NCI-H82 (cell line): ENCODE measurements at places on chromosomes 7 and 10.

GRCh38 chr10:43229208-43230061, 37.4 kb downstream of the RASGEF1A start:
- DNase-seq = peak; percentile 24

DNA sequence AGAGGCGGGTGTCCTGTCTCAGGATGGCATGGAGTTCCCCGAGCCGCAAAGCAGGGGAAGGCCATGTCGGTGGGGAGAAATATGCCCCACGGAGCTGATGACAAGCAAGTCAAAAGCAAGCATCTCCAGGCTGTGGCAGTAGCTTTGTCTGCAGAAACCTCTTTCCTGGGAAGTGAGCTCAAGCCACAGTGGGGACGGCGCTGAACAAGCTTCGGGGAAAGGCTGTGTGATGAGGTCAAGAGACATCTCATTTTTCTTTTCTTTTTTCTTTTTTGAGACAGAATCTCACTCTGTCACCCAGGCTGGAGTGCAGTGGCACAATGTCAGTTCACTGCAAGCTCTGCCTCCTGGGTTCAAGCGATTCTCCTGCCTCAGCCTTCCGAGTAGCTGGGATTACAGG, 62.6 kb downstream of the ELFN1 start:
- no peak for DNase-seq

GRCh38 chr10:76086170-76086760, 654.8 kb downstream of the LRMDA start:
- no peak for DNase-seq

DNA sequence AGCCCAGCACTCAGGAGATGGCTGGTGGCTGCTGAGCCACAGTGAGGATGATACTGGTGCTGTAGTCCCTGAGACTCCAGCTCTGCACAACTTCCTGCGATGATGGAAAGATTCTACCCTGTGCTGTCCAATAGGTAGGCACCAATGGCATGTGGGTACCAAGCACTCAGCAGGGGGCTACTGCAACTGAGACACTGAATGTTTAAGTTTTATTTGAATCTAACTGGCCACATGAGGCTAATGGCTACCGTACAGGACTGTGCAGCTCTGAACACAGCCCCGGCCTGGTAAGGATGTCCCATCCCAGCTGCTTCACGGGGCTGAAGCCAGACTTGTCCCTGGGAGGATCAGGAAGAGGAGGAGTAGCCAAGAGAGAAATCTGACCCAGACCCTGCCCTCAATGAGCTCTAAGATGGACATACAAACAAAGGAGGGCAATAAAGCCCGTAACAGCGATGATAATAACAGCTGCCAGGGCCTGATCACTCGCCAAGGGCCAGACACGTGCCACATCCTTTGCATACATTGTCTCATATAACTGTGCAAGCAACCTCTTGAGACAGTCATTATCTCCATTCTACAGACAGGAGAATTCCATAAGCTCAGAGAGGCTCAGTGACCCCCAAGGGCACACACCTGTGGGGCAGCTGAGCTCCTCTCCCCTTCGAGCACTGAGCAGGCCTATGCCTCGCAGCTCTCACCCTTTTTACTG, 3.8 kb downstream of the GPRIN2 start:
- no peak for DNase-seq

GRCh38 chr7:96297876-96298275, 24.0 kb downstream of the SLC25A13 start:
- DNase-seq = no peak

DNA sequence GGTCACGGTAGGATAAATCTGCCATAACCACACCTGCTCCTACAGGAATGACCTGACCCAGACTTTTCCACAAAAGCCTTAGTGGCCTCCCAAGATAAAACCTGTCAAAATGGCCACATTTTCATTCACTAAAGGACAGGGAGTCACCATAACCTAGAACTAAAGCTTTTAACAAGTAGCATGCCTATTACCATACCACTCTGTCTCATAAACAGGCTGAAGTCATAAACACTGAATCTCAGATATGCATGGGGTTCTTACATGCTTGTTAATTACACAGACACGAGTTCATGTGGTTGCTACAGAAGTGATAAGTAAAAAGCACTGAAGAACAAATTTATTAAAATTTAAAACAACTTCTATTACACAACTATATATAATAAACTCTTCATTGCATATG, 56.0 kb downstream of the HIPK2 start:
- DNase-seq = no peak

DNA sequence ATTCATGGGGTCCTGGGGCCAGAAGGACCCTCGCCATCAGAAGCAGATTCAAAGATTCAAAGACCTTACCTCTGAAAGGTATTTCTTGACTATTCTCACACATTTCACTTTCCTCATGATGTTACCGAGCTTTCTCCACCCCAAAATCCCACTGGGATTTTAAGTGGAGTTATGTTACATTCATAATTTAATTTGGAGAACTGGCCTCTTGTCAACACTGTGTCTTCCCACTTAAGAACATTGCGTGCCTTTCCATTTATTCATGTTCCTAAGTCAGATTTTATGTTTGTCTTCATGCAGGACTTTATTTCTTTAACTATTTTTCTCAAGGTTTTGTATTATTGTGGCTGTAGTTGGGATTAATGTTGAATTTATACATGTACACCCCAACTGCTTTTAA, 123.5 kb upstream of the BMPER start:
- no peak for DNase-seq

DNA sequence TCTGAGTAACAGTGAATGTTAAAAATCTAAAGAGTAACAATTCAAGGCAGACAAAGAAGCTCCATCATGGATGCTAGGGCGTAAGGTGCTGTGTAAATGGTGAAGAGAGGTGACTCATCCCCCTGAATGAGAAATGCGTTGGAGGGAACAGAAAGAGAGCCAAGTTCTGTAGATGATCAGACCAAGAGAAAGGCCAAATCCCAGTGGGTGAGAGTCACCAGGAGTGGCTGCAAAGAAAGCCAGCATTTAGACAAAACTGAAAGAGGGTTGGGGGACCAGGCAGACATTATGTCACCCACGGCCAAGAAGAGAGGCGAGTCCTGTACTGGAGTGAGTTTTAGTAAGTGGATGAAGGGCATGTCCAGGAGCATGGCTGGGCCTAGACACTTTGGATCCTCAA, 153.1 kb downstream of the TRIL start:
- DNase-seq = no peak

DNA sequence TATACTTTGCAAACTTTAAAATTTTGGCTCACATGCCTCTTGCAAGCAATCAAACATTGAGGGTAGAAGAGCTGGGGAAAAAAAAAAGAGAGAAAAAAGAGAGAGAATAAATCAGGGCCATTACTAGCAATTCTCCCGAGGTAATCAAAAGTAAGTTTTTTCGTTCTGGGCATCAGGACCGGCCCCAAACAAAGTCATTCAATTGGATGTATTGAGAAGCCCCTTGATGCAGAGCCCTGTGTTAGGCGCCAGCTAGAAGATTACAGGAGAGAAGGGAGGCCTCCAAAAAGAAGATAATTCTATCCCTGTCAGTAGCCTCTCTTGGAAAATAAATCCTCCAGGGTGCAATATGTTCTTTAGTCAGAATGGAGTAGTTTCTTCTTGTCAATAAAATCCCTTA, 2.2 kb upstream of the CTNNA3 start:
- no peak for DNase-seq
